ENCODE measurements at places on chromosomes 4 and X. TPM values are rescaled to one million over a fixed set of nuclear protein-coding genes. Genes with fewer than 3 reads are reported as not detected.

KLB gene
- total RNA-seq = 0.05 TPM

RS1 gene
- total RNA-seq = not detected

MAGEA12 gene
- not detected for total RNA-seq

NDNF gene
- total RNA-seq = 5.1 TPM

YY2 gene
- 0.97 TPM for total RNA-seq

DMD gene
- total RNA-seq = 256 TPM

KCNE5 gene
- 0.38 TPM for total RNA-seq

WDR44 gene
- 13.5 TPM for total RNA-seq

MXRA5 gene
- total RNA-seq = 17.5 TPM
